HT-29 (cell line): ENCODE measurements at places on chromosomes 6 and 20. TPM values are rescaled to one million over a fixed set of nuclear protein-coding genes. Genes with fewer than 3 reads are reported as not detected.
A peak's percentile ranks its signal among the peaks of the same experiment; 100 is the strongest.

The PHIP gene
- 9.5 and 9.9 TPM in 2 replicates for total RNA-seq

GRCh38 chr6:70864401-70864800 lies 92.5 kb downstream of the B3GAT2 start:
- no peak for DNase-seq

- DNase-seq, result no peak
These were observed 14.2 kb upstream of the UNC93A start for GRCh38 chr6:167276772-167277533.

DNA sequence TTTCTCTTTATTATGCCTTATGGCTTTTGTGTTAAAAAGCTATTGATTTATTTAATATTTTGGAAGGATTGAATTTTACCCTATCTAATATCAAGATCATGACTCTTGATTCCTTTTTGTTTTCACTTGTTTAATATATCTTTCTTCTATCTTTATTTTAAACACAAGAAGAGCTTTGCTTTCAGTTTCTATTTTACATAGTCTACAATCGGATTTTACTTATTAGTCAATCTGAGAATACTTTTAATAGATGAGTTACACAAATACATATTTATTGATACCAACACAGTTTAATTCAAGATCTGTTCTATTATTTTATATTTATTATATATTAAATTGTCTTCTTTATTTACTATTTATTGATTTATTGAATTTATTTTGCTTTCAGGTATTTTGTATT lies 218.8 kb downstream of the ESR1 start:
- DNase-seq, result no peak

GRCh38 chr6:73050706-73051105 lies 174.6 kb downstream of the KHDC1L start:
- DNase-seq, result no peak

- no peak for DNase-seq
These were observed 4.7 kb downstream of the HNF4A start for GRCh38 chr20:44360221-44360620.

The TFAP2A gene
- total RNA-seq, result 2.2 and 3.8 TPM in 2 replicates

DNA sequence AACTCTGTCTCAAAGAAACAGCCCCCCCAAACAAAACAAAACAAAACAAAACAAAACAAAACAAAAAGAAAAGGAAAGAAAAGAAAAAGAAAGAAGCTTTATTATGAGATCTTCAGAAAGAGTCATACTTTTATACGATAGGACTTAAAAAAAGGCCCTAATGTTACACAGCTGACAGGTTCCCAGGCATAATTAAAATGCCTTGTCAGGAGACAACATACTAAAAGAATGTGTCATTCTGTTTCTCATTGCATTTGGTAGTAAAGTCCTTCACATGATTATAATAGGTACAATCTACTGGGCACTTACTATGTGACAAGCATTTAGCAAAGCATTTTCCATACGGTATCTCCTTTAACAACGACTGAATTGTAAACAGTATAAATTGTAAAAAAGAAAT lies 36.4 kb upstream of the RPN2 start:
- DNase-seq, result no peak

GRCh38 chr6:95133578-95133977 lies 443.8 kb upstream of the MANEA start:
- peak; percentile 58 for DNase-seq

DNA sequence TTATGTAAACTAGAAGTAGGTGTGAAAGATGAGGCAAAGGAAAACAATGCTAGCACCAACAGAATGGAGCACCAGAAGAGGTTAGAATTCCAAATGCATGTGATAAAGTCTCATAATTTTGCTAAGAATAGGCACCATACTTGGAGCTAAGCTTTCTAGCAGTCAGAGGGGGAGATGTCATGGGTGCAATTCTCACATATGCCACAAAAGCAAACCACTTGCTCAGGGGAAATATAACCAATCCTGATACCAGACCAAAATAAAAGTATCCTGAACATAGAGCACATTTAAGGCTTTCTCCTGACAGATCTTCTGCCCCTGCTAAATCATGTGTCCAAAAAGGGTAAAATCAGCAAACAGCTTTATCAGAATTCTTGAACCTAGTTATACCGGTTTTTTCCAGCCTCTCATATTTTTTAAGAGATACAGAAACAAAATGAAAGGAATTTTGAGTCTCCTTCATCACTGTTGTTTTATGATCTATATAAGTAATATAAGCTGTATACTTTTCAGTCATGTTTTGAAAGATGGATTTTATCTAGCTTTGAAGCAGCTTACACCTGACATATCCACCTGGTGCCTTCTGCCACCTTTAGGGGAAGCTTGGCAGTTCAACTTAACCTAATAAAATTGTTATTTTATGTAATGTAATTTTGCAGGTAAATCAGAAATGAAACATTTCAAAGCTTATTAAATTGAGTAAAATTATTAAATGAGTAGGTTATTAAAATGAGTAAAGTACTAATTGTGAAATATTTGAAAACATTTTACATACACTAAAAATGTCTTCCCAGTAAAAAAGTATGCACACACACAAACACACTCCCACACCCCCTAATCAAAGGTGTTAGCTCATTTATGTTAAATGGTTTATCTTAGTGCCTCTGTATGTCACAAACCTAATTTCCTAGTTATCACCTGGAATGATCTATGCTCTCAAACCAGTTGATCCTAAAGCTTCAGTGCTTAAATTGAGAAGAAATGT lies 2.8 kb downstream of the SPO11 start:
- DNase-seq, result peak; percentile 59

The TBX18 gene
- total RNA-seq, result not detected in 2 replicates

GRCh38 chr6:21501021-21501354 lies 92.6 kb upstream of the SOX4 start:
- DNase-seq, result peak; percentile 22

GRCh38 chr20:22684763-22685443 lies 100.5 kb upstream of the FOXA2 start:
- DNase-seq, result no peak

DNA sequence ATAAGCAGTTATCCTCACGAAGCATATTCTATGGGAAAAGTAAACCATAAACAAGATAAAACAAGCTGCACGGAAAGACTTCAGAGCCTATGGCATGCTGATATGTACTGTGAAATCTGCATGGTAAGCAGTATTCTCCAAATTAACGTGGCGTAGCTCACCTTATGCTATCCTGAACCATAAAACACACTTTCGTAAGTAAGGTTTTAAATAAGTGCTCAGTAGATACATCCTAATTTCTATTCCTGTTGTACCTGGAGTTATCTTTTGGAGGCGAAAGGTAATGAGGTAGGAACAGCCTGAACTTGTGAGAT lies 208.7 kb downstream of the GMDS start:
- DNase-seq, result no peak

DNA sequence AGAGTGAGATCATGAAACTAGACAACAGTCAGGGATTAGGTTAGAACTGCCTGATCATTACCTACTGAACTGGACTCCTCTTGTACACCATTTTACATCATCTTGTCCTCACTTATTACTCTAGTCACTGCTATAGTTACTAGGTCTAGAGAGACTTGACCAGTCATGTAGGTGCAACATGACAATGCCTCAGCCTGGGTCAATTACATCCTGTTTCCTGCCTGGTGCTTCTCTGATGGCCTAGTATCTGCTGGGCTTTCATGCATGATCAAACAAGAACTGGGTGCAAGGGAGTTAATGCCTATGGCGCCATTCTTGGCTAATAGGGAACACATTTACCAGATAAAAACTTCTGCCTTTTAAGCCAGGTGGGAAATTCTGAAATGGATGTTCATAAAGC lies 39.2 kb upstream of the MMS22L start:
- DNase-seq, result no peak

- DNase-seq, result no peak
These were observed 235.6 kb downstream of the ERMARD start for GRCh38 chr6:169986848-169987498.

DNA sequence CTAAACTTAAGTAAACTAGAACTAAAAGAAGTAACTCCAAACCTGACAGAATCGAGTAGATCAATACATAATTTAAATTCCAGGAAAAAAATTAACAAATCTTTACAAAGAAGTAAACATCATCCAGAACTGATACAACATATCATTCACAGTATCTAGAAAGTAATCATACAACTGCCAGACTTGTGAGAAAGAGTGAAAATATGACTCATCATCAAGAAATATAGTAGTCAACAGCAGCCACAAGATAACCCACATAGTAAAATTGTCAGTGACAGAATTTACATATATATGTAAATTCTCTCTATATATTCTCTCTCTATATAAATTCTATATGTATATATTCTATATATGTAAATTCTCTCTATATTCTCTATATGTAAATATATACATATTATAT lies 242.8 kb upstream of the RGS17 start:
- no peak for DNase-seq

DNA sequence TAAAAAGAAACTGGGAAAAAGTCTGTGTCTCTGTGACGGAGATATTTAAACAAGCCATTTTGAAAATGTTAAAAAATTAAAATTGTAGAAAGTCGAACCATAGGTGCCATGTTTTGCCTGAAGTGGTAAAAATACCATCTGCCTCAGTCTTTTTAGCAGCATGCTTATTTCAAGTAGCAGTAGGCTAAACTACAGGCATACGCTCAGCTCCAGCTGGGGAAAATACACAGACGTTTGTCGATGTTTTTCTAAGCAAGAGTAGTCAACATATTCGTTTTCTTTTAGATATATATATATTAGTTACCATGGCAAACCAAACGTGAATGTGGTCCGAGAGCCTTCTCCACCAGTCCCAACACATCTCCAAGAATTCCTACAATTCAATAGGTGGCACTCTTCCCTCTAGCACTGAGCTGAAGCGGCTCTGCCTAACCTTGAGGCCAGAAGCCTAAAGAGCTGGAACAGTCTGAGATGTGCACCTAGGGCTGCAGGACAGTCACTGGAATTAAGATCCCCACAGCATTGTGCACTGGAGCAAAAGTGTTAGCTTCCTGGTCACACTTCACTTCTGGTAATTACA lies 70.2 kb upstream of the BEND3 start:
- peak; percentile 38 for DNase-seq

GRCh38 chr20:34510575-34510974 lies 5.6 kb upstream of the DYNLRB1 start:
- DNase-seq, result no peak

GRCh38 chr6:37127961-37128862 lies 41.7 kb upstream of the PIM1 start:
- peak; percentile 76 for DNase-seq

GRCh38 chr6:53056273-53056672 lies 8.9 kb upstream of the FBXO9 start:
- no peak for DNase-seq

GRCh38 chr6:153511896-153512496 lies 380.9 kb upstream of the RGS17 start:
- DNase-seq, result peak; percentile 65

The FAM209A gene
- 0.13 and 0.83 TPM in 2 replicates for total RNA-seq

DNA sequence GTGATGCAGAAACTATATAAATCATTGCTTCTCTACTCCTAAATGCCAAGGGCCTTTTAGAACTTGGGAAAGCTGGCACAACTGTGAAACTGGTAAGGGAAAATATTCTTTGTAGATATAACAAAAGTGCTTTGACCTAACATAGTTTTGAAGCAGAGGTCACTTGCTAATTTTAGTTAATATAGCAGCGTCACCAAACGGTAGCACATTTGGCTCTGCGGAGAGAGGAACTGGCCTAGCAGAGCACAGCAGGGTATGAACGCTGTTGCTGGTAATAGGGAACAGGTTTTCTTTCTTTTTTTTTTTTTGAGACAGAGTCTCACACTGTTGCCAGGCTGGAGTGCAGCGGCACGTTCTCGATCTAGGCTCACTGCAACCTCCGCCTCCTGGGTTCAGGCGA lies 67.4 kb downstream of the ECT2L start:
- DNase-seq, result no peak

DNA sequence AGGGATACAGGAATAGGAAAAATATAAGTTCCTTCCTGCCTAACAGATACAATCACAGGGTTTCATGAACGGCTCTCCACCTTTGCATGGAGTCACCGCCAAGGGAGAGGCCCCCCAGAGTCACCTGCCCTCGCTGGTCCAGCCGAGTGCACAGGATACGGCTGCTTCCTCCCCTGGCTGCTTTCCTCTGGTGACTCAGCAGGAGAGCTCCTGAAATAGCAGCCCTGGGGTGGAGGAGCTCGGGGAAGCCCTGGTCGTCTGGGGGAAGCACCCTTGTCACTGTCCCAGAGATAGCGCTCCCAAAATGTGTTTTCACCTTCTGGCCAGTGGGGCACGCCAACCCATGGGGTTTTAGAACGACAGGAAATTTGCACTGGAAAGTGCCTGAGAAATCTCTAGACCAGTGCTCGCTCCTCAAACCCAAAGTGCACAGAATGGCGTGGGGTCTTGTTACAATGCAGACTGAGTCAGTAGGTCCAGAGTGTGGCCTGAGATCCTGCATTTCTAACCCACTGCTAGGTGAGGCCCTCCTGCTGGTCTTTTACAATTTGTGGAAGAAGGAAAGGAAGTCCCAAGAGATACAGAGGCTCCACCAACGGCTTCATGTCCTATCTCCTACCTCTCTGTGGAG lies 35.9 kb upstream of the FAM50B start:
- DNase-seq, result peak; percentile 26

The TBXT gene
- total RNA-seq, result not detected in 2 replicates

The CEP85L gene
- total RNA-seq, result 0.05 and 0.13 TPM in 2 replicates

DNA sequence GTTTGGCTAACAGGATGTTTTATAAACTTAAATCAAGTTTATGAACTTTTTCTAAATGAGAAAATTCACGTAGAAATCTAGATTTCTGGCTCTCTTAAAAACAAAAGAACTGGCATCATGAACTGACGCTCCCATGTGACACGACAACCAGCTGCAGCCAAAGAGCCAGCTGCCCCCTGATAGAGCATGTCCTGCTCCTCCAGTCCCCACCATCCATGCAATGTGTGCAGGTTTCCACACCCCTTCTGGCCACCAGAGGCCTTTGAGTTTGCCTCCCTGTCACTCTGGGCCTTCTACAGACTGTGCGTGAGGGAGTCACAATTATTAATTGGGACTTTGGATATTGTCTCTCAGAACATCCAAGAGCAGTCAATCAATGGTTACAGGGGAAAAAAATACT lies 1.6 kb upstream of the GPLD1 start:
- no peak for DNase-seq

DNA sequence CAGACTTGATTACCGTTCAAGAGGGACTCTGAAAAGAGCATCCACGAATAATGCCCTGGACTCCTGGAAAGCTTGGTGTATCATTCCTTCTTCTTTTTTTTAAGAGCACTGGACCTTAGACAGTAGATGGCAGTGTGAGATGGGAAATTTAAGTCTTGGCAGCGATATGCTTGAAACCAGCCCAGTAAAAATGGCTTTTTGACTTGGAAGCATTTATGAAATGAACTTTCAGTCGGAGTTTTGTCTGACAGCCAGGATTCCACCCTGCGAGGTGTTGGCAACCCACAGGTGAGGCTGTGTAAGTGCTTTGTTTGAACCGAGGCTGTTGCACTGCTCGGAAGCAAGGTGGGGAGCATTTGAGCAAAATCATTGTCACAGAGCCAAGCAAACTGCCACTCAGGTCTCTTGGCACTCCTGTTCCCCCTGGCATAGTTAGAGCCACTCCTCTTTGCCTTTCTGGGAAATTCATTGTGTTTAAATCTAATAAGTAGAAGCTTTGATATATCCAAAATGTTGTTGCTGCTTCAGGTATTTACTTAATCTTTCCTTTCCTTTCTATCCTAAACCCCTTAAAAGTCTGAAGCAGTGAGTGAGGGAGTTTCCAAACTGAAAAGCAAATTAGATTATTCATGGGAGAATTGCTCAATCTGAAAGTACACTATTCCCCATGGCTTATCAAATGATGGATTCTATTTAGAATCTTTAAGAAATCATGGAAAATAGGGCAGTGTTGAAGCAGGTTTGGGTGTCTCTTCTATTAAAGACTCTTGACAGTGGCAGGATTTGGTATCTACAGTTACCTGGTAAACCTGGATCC lies 272.8 kb upstream of the SLC35B3 start:
- DNase-seq, result peak; percentile 19

The PCIF1 gene
- 25.5 and 31.7 TPM in 2 replicates for total RNA-seq

The PACRG gene
- 0.81 and 0.91 TPM in 2 replicates for total RNA-seq

- no peak for DNase-seq
These were observed 29.7 kb downstream of the SAYSD1 start for GRCh38 chr6:39085129-39085797.

The NRN1 gene
- 0.39 TPM in 1 of 2 replicates, not detected in the other for total RNA-seq
